Activated naive CD4-positive, alpha-beta T cell treated with anti-CD3 and anti-CD28 coated beads, Interleukin-2, amount 50 U/mL, for 72 hours (primary cell): ENCODE measurements at places on chromosomes 7 and 10. TPM values are rescaled to one million over a fixed set of nuclear protein-coding genes. Genes with fewer than 3 reads are reported as not detected.

- no peak for DNase-seq
Measured at GRCh38 chr7:92848851-92849250, 12.5 kb upstream of the CDK6 start.

Gene ZCCHC24
- total RNA-seq, result 0.43 TPM

DNA sequence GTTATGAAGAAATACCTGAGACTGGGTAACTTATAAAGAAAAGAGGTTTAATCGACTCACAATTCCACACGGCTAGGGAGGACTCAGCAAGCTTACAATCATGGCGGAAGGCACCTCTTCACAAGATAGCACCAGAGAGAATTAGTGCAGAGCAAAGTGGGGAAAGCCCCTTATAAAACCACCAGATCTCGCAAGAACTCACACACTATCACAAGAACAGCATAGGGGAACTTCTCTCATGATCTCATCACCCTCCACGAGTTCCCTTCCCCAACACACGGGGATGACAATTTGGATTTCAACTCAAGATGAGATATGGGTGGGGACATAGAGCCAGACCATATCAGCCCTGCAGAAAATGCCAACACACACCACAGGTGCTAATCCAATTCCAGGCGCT lies 218.7 kb downstream of the PARD3 start:
- no peak for DNase-seq

Gene MBL2
- not detected for total RNA-seq

Gene SPDYE2
- not detected for total RNA-seq

- no peak for DNase-seq
Measured at GRCh38 chr10:86498598-86498997, 23.0 kb downstream of the WAPL start.

Gene GIMAP7
- total RNA-seq, result 79.9 TPM

DNA sequence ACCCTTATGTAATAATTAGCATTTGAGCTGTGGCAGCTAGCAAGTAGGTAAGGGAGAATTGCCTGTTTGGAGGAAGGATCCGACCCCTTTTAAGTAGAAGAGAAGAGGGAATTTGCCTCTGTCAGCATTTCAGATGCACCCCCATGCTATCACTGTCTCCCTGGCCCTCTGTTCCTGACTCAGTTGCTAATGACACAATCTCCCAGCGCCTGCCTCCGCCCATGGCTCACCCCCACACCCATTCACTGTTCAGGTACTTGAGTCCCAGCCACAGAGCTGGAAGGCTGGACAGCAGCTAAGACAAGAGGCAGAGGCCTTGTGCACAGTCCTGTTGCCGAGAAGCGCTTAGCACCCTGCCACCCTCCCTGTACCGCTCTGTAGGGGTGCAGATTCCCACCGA lies 512.3 kb upstream of the GALNT17 start:
- no peak for DNase-seq

Gene PON1
- not detected for total RNA-seq

GRCh38 chr7:5231811-5232484 lies 41.9 kb downstream of the WIPI2 start:
- no peak for DNase-seq

GRCh38 chr7:90455163-90456030 lies 14.0 kb upstream of the PTTG1IP2 start:
- no peak for DNase-seq

DNA sequence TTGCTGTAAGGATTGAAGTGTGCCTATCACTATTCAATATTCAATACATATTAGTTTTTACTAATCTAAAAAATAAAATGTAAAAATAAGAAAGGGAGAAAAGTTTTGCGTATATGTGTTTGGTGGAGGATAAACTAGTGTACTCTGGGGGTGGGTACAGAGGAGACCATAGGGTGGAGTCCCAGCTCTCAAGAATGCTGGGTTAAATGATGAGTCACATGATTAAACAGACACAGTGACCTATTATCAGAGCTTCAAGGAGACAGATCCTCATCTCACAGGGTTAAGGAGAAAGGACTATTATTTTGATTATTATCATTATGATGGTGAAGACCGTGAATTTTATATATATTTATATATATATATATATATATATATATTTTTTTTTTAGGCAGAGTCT lies 77.5 kb downstream of the AFAP1L2 start:
- no peak for DNase-seq

Gene KCP
- total RNA-seq, result 0.16 TPM

GRCh38 chr7:23075571-23075970 lies 30.0 kb upstream of the KLHL7 start:
- DNase-seq, result no peak

DNA sequence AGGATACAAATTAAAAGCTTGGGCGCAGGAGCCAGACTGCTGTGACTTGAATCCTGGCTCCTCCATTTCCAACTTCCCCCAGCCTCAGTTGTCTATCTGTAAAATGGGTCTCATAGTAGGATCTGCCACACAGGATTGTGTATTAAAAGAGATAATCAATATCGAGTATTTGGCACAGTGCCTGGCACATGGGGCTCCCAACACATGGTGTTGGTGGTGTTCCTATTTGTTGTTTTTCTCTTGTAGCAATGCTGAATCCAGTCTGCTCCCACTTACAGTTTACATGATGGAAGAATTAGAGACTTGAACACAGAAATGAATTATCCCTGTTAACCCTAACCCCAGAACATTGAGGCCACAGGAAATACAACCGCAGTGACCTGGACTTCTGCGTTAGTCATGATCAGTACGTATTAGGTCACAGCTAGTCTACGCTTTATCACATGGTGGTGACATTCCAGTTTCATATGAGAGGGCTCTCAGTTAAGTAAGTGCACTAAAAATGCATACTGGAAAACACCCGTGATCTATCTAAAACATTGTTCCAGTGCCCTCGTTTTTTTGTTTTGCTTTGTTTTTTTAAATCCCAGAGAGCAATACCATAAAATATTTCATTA lies 169.5 kb upstream of the KLF14 start:
- DNase-seq, result no peak

Gene C10orf88
- total RNA-seq, result 12.2 TPM

GRCh38 chr7:55413442-55413841 lies 48.3 kb downstream of the LANCL2 start:
- DNase-seq, result no peak

GRCh38 chr10:24552346-24553016 lies 171.2 kb downstream of the ARHGAP21 start:
- DNase-seq, result no peak

Gene ITPRID1
- not detected for total RNA-seq

Gene SMARCD3
- total RNA-seq, result 2.4 TPM

Gene COL26A1
- not detected for total RNA-seq

Gene SUN3
- total RNA-seq, result not detected

- DNase-seq, result no peak
Measured at GRCh38 chr10:13953371-13953770, 366.6 kb downstream of the PRPF18 start.

Gene NACAD
- 0.09 TPM for total RNA-seq

- DNase-seq, result no peak
Measured at GRCh38 chr7:130189343-130189742, 15.9 kb downstream of the TMEM209 start.

DNA sequence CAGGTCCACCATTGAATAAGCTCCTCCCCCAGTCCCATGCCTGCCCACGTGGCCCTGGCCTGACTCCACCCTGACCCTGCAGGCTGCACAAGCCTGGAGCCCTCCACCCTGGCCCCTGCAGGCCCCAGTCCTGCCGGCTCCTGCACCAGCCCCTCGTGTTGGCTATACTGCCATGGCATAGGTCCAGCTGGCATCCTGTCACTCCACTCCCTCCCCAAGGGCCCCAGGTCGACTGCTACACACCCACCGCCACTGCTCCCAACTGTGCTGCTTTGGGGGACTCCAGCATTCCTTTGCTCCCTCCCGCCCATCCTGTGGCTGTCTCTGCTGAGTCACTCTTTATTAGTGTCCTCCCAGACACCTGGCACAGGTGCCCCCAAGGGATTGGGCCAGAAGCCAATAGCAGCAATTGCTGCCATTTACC lies 32.4 kb upstream of the HSPA12A start:
- DNase-seq, result no peak

Gene STOX1
- total RNA-seq, result 0.25 TPM

DNA sequence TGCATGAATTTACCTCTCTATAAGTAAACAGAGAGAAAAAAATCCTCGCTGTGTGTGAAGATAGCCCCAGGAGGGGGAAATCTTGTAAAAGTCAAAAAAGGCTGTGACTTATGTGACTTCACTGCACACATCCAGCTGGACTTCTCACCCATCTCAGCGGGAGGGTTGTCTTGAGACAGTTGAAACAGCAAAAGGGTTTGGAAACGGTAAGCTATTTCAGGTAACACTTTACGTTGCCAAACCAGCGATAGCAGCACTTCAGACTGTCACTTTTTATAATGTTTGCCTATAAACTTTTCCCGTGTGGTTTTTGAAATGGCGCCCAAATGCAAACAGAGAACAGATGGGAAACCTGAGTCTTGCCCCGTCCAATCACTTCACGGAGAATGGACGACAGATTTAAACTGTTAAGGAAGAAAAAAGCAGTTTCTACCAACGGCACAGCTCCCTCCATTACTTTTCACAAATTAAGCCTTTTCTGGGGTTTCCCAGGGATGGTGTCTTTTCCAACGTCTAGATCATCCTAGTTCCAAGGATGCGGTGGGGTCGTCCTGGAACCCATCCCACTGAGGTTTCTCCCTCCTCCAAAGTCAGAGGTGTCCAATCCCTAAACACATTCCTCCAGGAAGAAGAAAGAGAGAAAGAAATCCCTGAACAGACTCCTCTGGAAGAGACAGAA lies 25.2 kb downstream of the FGFR2 start:
- no peak for DNase-seq

DNA sequence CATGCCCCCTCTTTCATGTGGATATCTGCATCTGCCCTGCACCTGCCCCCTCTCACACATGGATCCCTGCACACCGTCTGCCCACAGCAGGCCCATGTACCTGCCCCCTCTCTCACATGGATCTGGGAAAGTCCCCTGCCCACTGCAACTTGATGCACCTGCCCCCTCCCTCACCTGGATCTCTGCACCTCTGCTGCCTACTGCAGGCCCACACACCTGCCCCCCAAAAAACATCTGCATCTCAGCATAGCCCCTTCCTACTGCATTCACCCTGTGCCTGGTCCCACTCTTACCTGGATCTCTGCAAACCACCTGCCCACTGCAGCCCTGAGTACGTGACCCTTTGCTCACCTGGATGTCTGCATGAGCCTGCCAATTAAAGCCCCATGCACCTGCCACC lies 479.8 kb downstream of the PTPRN2 start:
- no peak for DNase-seq

DNA sequence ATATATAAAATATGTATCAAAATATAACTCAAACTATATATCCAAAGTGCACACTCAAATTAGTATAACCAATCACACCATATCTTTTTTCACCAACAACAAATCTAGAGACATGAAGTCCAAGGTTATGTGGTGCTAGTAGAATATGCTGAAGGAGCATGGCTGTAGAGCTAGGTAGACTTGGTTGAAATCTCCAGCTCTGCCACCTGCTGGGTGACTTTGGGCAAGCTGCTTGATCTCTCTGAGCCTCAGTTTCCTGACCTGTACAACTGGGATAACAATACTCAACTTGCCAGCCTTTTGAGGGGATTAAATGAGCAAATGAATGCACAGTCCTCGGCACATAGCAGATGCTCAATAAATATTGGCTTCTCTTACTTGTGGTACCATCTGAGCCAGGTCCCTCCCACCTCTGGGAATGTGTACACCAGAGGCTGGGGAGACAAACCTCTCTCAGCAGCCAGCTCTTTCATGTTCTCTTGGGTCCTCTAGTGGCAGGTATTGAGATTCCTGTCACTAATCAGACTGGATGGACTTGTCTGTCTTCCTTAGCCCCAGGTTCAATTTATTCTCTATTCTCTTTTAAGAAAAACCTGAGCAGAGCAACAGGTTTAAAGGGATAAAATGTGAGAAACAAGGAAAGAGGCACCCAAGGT lies 94.3 kb upstream of the PDE1C start:
- DNase-seq, result no peak

DNA sequence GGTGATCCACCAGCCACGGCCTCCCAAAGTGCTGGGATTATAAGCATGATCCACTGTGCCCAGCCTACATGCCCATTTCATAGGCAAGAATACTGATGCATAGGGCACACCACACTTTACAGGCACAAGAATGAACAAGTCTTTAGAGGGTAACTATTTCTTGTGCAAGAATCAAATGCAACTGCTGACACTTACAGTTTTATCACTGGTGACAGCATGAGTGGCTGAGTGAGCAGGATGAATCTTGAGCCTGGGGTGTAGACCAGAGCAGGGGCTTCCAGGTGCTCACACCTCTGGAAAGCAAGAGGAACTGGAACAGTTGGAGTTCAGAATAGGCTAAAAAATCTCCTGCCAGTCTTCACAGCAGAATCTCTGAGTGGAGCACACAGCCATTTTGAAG lies 287.5 kb downstream of the KCNMA1 start:
- DNase-seq, result no peak

- no peak for DNase-seq
Measured at GRCh38 chr7:115676080-115676479, 354.5 kb downstream of the TFEC start.

DNA sequence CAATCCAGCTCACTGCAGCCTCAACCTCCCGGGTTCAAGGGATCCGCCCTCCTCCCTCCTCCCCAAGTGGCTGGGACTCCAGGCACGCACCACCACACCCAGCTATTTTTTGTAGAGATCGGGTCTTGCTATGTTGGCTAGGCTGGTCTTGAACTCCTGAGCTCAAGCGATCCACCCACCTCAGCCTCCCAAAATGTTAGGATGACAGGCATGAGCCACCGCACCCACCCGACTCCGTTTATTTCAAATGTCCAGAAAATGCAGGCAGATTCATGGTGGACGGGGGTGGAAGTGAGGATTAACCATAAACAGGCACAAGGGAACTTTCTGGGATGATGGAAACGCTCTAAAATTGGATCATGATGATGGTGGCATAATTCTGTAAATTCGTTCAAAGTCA lies 84.5 kb upstream of the DNAAF5 start:
- DNase-seq, result no peak

- no peak for DNase-seq
Measured at GRCh38 chr10:70592746-70593512, 9.6 kb downstream of the PRF1 start.

GRCh38 chr7:5406957-5407945 lies 16.4 kb downstream of the TNRC18 start:
- no peak for DNase-seq

DNA sequence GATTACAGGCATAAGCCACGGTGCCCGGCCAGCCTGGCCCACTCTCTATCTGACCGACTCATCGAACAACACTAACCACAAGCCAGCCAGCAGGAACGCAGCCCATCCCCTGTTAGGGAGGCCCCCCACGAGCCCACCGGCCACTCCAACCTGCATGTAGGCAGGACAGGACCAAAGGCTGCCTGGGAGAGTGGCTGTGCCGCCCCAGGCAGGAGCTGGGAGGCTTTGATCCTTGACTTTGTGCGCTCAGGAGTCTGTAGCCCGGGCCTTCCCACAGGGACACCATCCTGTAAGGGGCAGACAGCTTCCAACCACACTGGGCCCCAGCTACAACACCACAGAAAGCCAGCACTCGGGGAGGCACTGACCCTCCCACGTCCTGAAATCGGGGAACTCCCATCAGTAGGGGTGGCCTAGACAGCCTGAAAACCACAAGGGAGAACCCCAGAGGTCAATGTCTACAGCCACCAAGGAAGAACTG lies 29.4 kb downstream of the GRID1 start:
- no peak for DNase-seq

Gene LIPF
- total RNA-seq, result not detected

- DNase-seq, result no peak
Measured at GRCh38 chr10:5890452-5890915, 441 bp downstream of the FBH1 start.

Gene CYP2W1
- total RNA-seq, result not detected
